ENCODE measurements at places on chromosomes 7 and 10.

DNA sequence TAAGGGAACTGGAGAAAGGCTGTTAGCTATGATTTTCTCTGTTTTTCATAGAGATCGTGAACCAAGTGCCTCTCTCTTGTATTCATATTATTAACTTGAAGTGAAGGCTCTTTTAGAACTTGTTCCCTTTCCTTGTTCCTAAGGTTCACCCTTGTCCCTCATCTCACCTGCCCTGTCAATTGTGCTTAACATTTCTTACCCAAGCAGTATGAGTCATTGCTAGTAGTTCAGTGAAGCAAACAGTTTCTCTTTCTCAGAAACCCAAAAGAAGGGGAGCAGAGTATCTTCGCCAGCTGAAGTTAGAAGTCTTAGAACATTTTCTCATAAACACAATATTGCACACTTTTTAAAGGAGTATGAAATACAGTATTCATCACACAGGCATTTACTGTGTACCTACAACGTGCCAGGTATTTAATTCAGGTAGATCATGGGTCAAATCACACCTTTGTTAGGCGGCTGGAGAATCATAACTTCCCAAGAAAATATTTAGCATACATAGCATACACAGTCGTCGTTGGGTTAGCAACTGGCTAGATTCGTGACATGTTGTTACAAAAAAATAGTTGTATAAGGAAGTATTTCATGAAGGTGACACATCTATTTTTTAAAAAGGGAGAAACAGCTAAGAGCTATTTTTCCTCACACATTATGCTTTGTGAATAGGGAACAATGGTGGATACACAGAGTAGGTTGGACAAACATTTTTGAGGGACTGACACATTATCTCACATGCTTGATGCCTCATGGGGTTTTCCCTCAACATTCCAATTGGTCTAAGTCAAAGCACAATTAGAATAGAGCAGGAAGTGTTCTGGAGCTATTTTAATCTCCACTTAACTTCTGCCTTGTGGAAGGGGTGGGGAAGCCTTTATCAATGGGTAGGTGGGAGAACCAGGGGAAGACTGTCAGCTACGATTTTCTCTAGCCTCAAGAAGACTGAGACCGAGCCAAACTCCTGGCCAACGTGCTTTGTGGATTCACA lies 13.2 kb downstream of the HDAC9 start:
- DNase-seq: no peak

- no peak for DNase-seq
These were observed 350.5 kb downstream of the CRPPA start for GRCh38 chr7:16070806-16071205.

- DNase-seq: no peak
These were observed 278.9 kb downstream of the GRID1 start for GRCh38 chr10:86087716-86088115.

DNA sequence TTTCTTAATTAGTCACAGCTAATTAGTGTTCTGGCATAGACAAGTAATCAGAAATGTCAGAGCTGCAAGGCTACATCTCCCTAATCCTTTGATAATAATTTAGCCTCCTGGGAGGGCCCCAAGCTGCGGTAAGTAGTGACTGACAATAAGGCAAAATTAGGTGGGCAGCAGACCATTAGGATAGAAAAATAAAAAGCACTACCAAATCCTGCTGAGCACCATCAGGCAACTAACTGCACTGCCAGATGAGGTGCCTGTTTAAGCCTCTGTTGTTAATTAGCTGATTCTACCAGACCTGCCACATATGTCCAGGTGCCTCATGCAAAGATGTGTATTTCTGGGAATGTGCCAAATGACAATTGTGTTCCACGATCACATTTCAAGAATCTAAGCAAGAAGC lies 32.5 kb upstream of the FEZF1 start:
- DNase-seq: no peak

GRCh38 chr7:3548815-3549214 lies 247.8 kb downstream of the SDK1 start:
- DNase-seq: no peak

DNA sequence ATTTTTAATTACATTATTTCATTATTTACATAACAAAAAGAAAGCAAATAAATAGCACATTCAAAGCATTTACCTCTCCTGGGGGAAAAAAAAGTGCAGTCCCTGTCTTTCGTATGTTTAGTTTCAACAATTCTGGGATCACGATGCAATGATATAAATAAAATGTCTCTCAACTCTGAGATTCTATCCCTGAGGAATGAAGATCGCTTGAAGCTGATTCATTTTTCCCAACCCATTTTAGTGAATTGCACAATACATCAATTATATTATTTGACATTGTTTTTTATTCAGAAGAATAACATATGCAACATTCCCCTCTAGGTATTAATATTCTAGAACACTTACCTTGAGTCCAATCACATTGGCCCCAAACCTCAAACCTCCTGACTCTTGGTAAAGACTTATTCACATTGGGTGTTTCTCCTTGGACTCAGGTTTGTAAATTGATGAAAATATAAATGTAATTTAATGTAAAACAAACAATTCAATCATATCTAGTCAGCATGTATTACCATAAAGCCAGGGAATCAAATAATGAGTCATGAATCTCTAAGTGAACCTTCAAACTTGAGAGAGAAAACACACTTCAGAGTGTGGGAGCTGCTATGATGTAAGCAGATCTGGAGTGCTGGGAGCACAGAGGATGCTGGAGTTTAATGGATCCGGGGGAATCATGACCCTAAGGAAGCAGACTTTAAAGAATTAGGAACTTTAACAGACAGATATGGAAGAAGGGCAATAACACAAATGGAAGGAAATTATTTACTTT lies 5.3 kb upstream of the SCIN start:
- DNase-seq: no peak

DNA sequence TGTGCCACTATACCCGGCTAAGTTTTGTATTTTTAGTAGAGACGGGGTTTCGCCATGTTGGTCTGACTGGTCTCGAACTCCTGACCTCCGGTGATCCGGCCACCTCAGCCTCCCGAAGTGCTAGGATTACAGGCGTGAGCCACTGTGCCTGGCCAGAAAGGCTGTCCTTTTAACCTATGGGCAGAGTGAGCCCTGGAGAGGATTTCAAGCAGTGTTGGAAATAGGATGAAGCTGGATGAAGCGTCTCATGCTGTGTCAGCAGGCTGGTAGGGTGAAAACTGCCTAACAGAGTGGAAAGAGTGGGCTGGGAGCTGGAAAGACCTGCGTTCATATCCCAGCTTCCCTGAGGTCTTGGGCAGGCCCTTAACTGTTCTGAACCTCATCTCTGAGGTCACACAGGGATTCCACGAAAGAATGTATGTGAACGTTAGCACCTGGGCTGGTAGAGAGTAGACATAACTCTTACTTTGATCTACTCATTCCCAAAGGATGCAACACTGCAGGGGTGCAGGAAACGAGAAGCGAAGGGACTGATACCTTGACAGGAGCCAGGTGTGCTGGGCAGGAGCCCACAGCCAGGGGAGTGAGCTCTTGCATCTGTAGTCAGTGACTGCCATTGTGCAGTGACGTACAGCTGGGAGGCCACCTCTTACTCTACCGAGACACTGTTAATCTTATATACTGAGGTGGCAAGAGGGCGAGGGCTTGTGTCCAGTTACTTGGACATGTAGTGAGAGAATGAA lies 34.1 kb downstream of the WBP1L start:
- no peak for DNase-seq

GRCh38 chr7:108114117-108114841 lies 15.9 kb downstream of the LAMB4 start:
- peak; percentile 36 for DNase-seq

GRCh38 chr10:121544301-121544869 lies 53.9 kb downstream of the FGFR2 start:
- no peak for DNase-seq

- DNase-seq: no peak
These were observed 90.5 kb upstream of the POM121L12 start for GRCh38 chr7:52944921-52945320.

GRCh38 chr10:81031774-81032173 lies 494.1 kb downstream of the SH2D4B start:
- no peak for DNase-seq

DNA sequence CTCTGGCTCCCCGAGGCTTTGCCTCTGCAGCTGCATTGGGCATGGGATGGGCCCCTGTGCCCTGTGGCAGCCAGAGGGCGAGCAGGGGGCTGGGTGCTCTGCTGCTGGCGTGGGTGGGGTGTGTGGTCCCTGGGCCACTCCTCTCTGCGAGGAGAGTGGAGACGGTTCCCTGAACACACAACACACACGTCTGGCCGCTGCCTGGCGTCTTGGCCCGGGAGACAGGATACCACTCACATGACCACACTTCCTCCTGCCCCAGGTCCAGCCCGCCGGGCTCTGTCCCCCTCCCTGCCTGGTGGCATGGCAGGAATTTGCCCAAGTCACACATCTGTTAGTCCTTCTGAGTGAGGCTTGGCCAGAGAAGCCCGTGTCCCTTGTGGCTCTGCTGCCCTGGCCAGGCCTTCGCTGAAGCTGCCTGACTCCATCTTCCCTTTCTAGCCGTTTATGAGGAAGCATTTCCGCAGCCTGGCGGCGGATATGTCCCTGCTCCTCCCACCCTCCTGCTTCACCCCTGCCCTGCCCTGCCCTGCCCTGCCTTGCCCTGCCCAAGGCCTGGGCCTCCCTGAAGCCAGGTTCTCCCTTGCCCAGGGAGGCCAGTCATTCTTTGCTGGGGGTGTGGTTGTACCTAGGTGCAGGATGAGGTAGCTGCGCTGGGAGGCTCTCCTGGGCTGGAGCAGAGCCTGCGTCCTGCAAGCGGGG lies 3.0 kb downstream of the BRI3 start:
- no peak for DNase-seq

DNA sequence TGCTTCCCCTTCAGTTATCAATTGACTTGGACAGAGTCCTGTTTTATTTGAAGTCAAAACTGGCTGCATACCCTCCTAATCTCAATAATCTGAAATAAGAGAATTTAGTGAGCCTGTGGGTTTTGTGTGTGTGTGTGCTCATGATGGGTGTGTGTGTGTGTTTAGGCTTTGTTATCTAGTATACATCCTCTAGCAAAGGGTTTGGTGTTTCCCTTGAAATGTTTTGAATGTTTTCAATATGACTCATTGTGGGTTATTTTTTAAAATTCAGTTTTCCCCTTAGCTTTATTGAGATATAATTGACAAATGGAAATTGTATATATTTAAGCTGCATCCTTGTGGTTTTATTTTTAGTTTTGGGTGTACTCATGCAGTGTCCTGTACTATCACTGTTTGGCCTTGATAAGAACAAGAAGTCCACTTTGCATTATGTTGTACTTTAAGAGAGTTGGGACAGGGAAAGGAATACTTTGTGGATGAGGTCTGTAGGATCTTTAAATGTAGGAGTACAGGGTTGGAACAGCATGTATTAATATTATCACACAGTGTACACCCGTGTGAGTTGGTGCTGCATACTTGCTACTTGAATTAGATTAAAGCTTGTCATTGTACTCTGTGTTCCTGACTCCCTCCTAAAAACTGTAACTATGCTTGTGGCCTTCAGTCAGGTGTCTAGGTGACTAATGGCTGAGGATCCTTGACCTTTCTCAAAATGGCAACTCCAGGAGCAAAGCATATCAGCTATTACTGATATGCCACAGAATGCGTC lies 58.3 kb downstream of the VCL start:
- DNase-seq: peak; percentile 43

GRCh38 chr7:47194516-47195057 lies 387.3 kb downstream of the TNS3 start:
- no peak for DNase-seq

DNA sequence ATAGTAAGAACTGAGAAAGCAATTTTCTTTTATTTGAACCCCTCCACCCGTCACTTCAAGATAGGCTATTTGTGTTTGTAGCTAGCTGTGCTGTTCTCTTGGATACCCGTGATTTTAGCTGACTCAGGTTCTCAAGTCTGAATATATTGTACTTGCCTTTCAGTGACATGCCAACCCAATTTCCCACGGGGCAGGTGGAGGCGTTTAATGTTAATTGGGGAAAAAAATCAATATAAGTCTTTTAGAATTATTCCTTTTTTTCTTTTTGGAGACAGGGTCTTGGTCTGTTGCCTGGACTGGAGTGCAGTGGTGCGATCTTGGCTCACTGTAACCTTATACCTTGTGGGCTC lies 36.4 kb downstream of the ZRANB1 start:
- DNase-seq: no peak

- DNase-seq: no peak
These were observed 143.3 kb downstream of the SLC25A13 start for GRCh38 chr7:96178581-96178980.

DNA sequence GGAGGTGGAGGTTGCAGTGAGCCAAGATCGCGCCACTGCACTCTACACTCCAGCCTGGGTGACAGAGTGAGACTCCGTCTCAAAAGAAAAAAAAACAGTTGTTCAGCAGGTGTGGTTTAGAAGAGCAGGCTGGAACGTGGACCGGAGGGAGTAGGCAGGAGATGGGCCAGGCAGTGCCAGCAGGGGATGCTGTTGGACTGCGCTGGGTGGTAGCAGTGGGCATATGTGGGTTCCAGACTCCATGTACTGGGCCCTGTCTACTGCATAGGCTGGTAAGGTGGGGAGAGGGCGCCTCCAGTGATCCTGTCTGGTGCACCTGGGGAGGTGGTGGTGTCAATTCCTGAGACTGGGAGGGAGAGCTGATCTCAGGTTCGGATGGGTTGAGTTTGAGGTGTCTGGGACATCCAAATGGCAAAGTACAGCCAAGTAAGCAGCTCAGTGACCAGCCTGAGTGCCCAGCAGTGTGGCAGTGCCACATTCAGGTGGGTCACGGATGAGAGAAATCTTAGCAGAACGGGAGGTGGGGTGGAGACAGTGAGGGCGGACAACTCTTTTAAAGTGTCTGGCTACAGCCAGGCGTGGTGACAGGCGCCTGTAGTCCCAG lies 25.9 kb downstream of the SFXN4 start:
- DNase-seq: peak; percentile 75

All from activated naive CD4-positive, alpha-beta T cell treated with anti-CD3 and anti-CD28 coated beads, Interleukin-2, amount 10 ng/mL, durations not matched to agents 7 days and 5 days (primary cell).